Chondrocyte (in vitro differentiated cells): ENCODE measurements at places on chromosomes 1 and 21. TPM values are rescaled to one million over a fixed set of nuclear protein-coding genes. Genes with fewer than 3 reads are reported as not detected.

DNA sequence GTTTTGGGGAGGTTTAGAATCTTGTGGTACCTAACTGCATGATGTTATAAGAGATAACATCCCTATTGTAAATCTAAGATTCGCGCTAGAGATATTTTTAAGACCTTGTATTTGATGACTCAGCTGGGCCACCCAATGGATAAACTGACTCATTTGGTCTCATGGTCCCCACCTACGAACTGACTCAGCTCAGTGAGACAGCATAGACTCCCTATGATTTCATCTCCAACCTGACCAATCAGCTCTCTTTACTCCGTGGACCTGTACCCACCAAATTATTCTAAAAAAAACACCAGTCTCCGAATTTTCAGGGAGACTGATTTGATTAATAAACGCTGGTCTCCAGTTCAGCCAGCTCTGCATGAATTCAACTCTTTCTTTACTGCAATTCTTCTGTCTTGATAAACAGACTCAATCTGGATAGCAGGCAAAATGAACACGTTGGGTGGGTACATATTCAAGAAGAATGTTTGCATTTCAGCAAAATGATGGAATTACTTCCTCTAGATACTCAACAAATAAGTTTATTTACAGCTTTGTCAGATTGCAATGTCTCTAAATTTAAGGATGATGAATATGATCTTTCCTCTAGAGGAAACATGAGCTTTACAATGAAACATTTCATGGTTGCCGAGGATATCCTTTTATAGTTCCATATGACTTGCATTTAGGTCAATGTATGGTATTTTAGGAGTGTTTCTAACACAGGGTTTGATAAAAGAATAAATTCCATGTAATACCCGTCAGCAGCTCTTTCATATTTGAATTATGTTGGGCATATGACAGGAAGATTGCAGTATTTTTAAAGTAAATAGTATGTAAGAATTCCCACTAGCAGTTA is 516.6 kb upstream of the RGS18 start:
- DNase-seq = no peak

- no peak for DNase-seq
These were observed 1.6 kb downstream of the PPP1R15B start for GRCh38 chr1:204409836-204410687.

GRCh38 chr1:178220094-178220493 is 126.2 kb downstream of the RASAL2 start:
- no peak for DNase-seq

The GNPAT gene
- total RNA-seq = 37.6 to 43.2 TPM (median 37.9 TPM) in 3 replicates

GRCh38 chr1:173430677-173431303 is 46.3 kb upstream of the PRDX6 start:
- DNase-seq = no peak

GRCh38 chr1:167447521-167448136 is 70.7 kb downstream of the CD247 start:
- DNase-seq = no peak

- DNase-seq = peak; percentile 97
These were observed at the start of gene TMEM183A for GRCh38 chr1:203006948-203007871. Gene TMEM183A (plus strand): TSS chr1:203007374. CDS start chr1:203007466, 92 bp downstream.

The GBP4 gene
- not detected in 3 replicates for total RNA-seq

The FCRL4 gene
- not detected in 3 replicates for total RNA-seq

The KCNJ9 gene
- total RNA-seq = not detected in 3 replicates

DNA sequence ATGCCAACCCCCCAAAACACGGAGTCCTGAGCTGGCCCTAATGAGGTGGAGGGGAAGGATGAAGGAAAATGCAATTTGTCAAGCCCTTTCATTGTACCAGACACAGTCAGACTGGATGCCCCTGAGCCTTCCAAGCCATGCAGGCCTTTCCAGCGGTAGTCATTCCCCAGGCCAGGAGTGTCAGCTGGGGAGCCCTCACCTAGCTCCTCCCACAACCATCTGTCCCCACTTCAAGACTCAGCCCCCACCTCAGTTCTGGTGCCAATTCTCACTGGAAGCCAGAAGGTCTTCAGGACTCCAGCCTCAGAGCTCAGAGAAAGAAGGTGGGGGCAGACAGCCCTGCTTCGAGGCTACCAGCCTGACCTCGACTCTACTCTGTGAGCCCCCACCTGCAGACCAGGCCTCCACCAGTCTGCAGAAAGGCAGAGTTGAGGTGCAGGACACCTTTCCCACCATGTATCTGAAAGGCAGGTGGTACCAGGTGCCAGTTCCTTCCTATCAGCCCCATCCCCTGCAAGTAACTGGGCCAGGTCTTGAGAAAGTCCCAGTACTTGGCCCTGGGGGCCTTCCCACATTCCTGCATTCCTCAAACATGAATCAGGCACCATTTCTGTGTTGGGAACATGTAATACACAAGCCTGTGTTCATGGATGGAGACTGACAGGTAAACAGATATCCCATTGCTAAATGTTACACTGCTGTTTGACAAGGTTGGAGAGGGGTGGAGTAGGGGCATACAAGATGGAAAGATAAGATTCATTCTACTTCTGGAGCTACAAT is 180.6 kb upstream of the EDN2 start:
- no peak for DNase-seq

The PFKFB2 gene
- total RNA-seq = 13.3 to 15.5 TPM (median 14.8 TPM) in 3 replicates

GRCh38 chr1:9326596-9326995 is 33.9 kb downstream of the SPSB1 start:
- no peak for DNase-seq

The PDPN gene
- total RNA-seq = 1.0 to 1.3 TPM (median 1.1 TPM) in 3 replicates

The CCDC17 gene
- total RNA-seq = 0.90 to 2.8 TPM (median 0.90 TPM) in 3 replicates

DNA sequence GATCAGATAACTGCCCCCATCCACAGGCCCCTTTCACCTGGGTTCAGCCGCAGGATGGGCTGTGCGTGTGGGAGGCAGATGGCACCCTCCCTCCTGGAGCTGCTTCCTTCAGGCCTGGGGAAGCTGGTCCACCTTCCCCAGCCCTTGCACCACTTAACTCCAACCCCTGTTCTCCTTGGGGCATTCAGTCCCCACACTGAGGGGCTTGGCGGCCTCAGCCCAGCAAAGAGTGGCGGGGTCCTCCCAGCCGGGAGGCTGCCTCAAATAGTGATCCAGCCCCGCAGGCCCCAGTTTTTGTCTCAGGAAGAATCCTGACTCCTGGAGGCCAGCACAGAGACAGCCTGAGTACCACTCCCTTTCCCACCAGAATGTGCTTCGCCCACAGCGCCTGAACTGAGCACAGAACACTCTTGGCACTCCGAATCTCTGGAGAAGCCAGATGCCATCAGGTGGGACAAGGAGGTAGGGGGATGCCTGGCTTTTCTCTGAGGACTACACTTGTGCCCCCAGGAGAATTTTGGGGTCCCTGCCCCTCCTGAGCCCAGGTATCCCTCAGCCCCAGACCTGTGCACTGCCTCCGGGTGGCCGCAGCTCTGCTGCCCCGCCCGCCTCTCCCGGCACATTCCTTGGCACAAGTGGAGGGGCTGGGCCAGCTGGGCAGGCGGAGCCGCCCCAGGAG is 936 bp downstream of the PAQR6 start:
- DNase-seq = no peak
